ENCODE measurements at places on chromosomes 2 and 18. TPM values are rescaled to one million over a fixed set of nuclear protein-coding genes. Genes with fewer than 3 reads are reported as not detected.

M1AP gene
- not detected for total RNA-seq

ALLC gene
- not detected for total RNA-seq

GRCh38 chr2:201962774-201963562, 70.7 kb upstream of the FZD7 start:
- H3K27me3 ChIP-seq, result peaks cover 3% of the 10 kb centered on the region
- H3K36me3 ChIP-seq, result no peaks in the 10 kb centered on the region
- DNase-seq, result no peak
- H3K4me3 ChIP-seq, result no peak overlapping the region
- no peak overlapping the region for H3K27ac ChIP-seq
- peaks cover 7% of the 10 kb centered on the region for H3K4me1 ChIP-seq

PPM1B gene
- total RNA-seq, result 50.3 TPM

NDC80 gene
- total RNA-seq, result 91.3 TPM

DNA sequence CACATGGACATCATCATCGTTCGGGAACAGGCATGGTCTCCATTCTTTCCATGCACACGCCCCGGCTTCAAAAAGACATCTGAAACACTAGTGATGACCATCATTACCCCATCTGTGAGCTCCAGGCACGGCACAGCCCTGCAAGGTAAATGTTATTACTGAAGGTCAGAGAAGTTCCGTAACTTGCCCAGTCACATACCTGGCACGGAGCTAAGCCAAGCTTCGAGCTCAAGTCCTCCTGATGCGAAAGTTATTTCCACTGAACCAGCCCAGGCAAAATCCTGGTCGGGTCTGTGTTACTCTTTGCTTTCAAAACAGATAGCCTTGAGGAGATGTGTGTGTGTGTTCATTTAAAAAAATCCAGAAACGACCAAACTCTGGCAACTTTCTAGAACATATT, 22.8 kb downstream of the FHL2 start:
- H3K27me3 ChIP-seq, result no peaks in the 10 kb centered on the region
- no peak overlapping the region for H3K27ac ChIP-seq
- no peak overlapping the region for H3K4me3 ChIP-seq
- H3K4me1 ChIP-seq, result peaks cover 6% of the 10 kb centered on the region
- DNase-seq, result no peak

OR6B2 gene
- total RNA-seq, result not detected

HOXD13 gene
- not detected for total RNA-seq

DNA sequence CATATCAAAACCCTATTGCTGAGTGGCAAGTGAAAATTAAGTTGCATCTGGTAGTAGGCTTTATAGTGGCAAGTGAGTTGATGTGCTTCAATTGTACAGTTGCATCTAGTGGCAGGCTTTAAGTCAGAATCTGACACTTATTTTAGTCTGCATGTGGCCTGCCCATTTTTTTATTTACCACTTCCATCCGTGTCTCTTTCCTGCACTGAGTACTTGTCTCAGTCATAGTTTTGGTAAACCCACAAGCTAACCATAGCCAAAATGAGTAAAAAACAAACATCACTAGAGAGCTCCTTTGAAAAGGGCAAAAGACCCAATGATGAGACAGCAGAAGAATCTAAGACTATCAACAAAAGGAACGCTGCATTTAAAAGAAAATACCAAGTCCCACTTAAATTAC, 96.0 kb upstream of the CRACDL start:
- peaks cover 3% of the 10 kb centered on the region for H3K27me3 ChIP-seq
- no peak overlapping the region for H3K4me3 ChIP-seq
- no peaks in the 10 kb centered on the region for H3K36me3 ChIP-seq
- H3K4me1 ChIP-seq, result peaks cover 13% of the 10 kb centered on the region
- no peak for DNase-seq

DNA sequence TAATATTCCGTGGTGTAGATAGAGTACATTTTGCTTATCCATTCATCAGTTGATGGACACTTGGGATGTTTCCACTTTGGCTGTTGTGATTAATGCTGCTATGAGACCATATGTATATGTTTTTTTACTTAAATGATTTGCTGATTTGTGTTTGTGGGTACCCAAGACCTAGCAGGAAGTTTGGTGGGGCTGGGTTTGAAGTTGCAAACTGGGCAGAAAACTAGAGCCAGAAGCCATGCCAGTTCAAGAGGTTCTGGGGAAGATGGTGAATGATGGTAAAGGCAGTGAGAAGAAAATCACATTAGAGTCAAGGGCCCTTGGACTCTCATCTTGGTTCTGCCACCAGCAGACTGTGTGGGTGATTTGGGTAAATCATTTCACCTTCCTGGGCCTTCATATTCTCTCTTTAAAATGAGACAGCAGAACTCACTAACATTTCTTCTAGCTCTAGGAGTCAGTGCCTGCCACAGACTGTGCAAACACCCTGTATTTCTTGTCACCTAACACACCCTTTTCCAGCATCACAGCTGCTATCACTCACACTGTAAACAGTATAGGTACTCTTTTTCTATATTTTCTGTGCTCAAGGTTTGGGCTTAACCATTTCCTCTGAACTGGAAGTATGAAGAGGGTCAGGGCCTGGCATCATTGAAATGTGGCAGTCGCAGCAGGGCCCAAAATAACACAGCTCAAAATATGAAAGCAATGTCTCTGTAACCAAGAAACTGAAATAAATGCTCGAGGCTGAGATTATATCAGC, 8.4 kb upstream of the CTLA4 start:
- H3K27ac ChIP-seq, result peak overlapping the region; percentile 20
- no peaks in the 10 kb centered on the region for H3K27me3 ChIP-seq
- H3K36me3 ChIP-seq, result peaks cover 5% of the 10 kb centered on the region
- peaks cover 48% of the 10 kb centered on the region for H3K4me1 ChIP-seq

ADGRF3 gene
- total RNA-seq, result 5.8 TPM

- no peak overlapping the region for H3K4me3 ChIP-seq
- H3K27me3 ChIP-seq, result peaks cover 17% of the 10 kb centered on the region
- DNase-seq, result no peak
- no peaks in the 10 kb centered on the region for H3K36me3 ChIP-seq
- no peak overlapping the region for H3K27ac ChIP-seq
Observed at GRCh38 chr2:102185347-102185746, 1.5 kb upstream of the IL1RL2 start.

GALM gene
- total RNA-seq, result 27.6 TPM

DNA sequence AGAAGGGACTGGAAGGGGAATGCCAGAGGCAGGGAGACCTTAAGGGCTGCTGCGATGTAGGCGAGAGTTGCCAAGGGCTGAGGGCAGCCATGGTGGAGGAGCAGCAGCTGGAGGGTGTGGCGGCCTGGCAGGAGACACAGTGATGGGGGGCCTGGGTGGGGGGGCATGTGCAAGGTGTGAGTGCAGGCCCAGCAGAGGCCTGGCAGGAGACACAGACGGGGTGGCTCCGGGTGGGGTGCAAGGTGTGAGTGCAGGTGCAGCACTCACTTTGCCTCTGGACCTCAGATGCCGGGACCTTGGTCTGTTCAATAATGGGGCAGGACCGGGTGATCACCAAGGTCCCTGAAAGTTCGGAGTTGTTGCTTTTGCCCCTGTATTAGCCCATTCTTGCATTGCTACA, 76.2 kb upstream of the ODC1 start:
- no peaks in the 10 kb centered on the region for H3K27me3 ChIP-seq
- H3K36me3 ChIP-seq, result no peaks in the 10 kb centered on the region
- no peaks in the 10 kb centered on the region for H3K4me1 ChIP-seq
- H3K27ac ChIP-seq, result no peak overlapping the region
- H3K4me3 ChIP-seq, result no peak overlapping the region

ABCB11 gene
- not detected for total RNA-seq

- H3K27me3 ChIP-seq, result no peaks in the 10 kb centered on the region
- no peak overlapping the region for H3K4me3 ChIP-seq
- no peaks in the 10 kb centered on the region for H3K36me3 ChIP-seq
- no peak overlapping the region for H3K27ac ChIP-seq
Observed at GRCh38 chr2:211534632-211535031, 978.2 kb downstream of the CPS1 start.

MEP1B gene
- not detected for total RNA-seq

DNA sequence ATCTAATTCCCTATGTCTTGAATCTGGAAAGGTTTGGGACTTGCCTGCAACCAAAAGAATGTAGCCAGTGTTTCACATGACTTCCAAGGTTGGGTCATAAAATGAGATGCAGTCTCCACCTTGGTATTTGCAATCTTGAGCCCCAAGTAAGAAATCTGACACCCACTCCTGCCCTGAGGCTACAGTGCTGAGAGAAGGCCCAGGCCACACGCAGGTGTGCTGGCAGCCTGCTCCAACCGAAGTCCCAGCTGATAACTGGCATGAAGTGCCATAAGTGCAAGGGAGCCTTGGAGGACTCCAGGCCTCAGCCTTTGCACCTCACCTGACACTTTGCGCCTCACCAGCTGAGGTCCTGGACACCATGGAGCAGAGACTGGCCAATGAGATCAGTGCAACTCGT, 182.7 kb downstream of the ANAPC1 start:
- no peak for DNase-seq
- H3K27me3 ChIP-seq, result no peaks in the 10 kb centered on the region
- no peak overlapping the region for H3K27ac ChIP-seq
- peaks cover 58% of the 10 kb centered on the region for H3K4me1 ChIP-seq
- no peak overlapping the region for H3K4me3 ChIP-seq

DNA sequence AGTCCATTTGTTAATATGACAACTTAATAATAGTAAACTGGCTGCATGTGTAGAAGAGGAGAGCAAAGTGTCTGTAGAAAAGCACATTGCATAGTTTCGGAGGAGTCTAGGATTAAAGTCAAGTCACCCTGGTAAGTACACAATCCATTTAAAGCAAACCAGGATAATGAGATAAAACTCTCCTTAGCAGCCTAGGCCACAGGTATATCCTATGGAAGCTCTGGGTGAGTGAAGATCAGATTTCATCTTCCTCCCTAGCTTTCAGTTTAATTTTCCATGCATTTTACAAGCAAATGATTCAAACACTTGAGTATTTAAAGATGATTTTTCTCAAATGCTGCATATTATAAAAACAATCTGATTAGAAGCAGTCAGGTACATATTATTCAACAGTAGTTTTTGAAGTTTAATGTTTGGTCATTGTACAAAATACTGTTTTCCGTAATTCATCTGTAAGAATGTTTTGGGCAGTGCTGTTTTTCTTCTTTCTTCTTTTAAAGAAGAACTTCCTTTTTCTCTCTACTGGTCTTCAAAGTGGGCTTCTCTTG, 10.2 kb downstream of the CERS6 start:
- peaks cover 67% of the 10 kb centered on the region for H3K4me1 ChIP-seq
- H3K27me3 ChIP-seq, result no peaks in the 10 kb centered on the region
- H3K4me3 ChIP-seq, result peak overlapping the region; percentile 59
- peak overlapping the region; percentile 65 for H3K27ac ChIP-seq

DNA sequence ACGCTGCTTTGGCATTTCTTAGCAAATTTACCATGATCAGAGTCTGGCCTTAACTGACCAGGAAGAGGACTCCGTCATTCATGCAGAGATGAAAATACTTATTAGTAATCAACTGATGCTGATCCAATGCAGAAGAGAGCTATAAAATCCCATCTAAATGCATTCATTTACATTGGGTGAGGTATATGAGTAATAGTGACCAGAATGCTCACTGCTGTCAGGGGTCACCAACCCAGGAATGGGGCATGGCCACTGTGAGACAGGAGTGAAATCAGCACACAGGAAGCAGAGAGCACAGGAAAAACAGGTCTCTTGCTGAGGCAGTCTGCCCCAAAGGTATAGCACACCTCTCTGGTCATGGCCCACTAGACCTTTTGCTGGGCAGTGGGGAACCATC, 68.1 kb upstream of the TMEM247 start:
- DNase-seq, result no peak
- H3K27me3 ChIP-seq, result peaks cover 9% of the 10 kb centered on the region
- H3K27ac ChIP-seq, result no peak overlapping the region
- no peak overlapping the region for H3K4me3 ChIP-seq

All from activated CD8-positive, alpha-beta T cell treated with anti-CD3 and anti-CD28 coated beads, Interleukin-2, amount 10 ng/mL, durations not matched to agents 7 days and 5 days (primary cell).